Left lobe of liver (tissue), 2 donors: ENCODE measurements at places on chromosomes 13 and 19.

GRCh38 chr19:57682226-57682766 is 519 bp downstream of the ZNF551 start:
- peak; percentile 26 for DNase-seq

GRCh38 chr13:66335626-66336025 is 894.5 kb downstream of the PCDH9 start:
- no peak for DNase-seq

DNA sequence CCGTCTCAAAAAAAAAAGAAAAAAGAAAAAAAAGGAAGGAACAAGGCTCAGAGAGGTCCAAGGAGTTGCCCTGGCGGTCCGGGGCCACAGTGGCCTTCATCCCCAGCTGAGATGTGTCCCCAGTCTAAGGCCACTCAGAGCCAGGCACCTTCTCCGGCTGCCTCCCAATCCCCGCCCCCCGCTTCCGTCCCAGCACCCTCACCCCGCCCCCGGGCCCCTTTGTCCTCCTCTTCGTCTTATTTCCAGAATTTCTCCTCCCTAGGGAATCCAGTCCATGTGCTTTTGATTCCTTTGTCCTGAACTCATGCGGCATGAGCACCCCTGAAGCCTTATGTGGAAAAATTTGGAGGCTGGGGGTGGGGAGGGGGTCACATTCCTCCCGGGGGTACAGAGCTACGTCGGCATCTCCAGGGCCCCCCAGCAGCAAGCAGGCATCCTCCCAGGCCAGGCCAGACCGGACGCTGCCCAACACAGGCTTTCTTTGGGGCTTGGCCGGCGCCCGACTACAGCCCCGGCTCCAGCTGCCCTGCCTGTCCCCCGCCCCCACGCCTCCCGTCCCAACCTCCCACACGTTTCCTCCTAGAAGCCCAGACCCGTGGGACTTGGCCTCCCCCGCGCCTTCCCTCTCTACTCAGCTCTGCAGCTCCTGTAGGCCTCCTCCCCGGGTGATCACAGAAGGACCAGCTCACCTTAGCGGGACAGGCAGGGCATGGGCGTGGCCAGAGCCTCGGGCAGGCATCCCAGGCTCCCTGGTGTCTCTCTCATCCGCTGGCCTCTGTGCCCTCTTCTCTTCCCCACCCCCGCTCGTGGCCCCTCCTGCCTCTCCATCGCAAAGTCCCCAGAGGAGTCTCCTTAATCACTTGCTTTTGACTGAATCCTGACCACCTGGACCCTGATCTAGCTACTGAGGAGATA is 17.8 kb upstream of the ADGRE5 start:
- DNase-seq: no peak

DNA sequence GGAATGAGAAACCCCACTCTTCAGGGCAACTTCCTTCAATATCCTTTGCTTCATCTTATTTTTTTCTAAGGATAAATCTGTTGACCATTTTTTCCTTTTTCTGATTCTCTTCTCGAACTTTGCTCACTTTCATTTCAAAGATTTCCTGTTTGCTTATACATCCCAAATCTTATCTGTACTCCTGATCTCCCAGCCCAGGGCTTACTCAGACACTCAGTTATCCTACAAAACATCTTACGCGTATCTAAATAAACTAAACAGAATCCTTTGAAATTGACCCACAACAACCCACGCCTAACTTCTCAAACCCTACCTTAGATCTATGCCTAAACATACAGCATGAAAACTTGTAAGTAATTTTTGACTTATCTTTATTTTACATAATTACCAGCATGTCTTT is 179.2 kb downstream of the ABCC4 start:
- no peak for DNase-seq

DNA sequence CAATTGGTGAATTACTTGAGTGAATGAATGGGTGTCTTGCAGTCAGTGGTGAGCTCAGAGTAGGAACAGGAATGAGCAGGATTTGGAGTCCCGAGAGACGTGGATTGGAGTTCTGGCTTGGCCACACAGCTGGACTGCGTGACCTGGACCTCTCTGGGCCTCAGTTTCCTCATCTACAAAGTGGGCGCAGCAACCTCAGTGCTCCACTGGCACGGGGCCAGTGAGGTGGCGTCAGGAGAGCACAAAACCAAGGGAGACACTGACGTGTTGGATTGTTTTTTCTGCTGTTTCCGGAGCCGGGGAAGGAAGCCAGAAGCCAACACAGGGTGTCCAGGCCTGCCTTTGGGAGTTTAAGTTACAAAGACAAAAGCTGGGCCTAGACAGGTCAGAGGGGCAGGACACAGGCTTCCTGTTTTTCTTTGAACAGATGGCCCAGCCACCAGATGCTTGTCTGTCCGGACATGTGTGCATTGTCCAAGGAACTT is 6.5 kb upstream of the DOCK6 start:
- peak; percentile 67 for DNase-seq

DNA sequence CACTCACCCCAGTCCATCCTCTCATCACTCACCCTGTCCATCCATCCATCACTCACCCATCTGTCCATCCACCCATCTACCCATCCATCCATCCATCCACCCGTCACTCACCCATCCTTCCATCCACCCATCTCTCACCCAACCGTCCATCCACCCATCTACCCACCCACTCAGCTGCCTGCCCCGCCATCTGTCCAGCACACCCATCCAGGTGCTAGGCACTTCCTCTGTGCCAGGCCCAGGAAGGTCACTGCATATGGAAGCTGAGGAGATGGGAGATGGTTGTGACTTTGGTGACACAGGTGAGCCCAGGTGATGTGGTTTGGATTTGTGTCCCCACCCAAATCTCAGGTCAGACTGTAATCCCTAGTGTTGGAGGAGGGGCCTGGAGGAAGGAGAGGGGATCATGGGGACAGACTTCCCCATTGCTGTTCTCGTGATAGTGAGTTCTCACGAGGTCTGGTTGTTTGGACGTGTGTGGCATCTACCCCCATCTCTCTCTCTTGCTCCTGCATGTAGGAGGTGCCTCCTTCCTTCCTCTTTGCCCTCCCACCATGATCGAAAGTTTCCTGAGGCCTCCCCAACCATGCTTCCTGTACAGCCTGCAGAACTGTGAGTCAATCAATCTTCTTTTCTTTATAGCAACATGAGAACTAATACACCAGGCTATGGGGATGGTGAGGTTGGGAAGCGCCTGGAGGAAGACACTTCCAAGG is 15.9 kb upstream of the C13orf46 start:
- no peak for DNase-seq

DNA sequence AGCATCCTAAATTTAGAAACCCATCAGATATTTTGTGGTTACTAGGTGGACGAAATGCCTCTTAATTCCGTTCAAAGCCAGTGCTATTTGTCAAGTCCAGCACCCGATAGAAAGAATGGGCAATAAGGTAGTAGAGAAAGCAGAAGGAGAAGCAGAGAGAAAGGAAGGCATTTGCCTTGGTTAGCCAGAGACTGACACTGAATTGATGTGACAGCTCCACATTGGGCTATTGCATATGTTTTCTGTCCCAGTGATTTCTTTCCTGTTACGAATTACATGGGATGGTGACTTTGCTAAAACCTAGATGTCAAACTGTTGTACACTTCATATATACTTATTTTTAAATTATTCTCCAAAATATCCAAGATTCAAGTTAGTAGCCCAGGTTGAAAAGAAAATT is 542.6 kb downstream of the DCT start:
- no peak for DNase-seq

- DNase-seq: no peak
These were observed 56.1 kb downstream of the DNM2 start for GRCh38 chr19:10773969-10774368.

- DNase-seq: no peak
These were observed 1217.5 kb downstream of the DIAPH3 start for GRCh38 chr13:58946274-58946673.

DNA sequence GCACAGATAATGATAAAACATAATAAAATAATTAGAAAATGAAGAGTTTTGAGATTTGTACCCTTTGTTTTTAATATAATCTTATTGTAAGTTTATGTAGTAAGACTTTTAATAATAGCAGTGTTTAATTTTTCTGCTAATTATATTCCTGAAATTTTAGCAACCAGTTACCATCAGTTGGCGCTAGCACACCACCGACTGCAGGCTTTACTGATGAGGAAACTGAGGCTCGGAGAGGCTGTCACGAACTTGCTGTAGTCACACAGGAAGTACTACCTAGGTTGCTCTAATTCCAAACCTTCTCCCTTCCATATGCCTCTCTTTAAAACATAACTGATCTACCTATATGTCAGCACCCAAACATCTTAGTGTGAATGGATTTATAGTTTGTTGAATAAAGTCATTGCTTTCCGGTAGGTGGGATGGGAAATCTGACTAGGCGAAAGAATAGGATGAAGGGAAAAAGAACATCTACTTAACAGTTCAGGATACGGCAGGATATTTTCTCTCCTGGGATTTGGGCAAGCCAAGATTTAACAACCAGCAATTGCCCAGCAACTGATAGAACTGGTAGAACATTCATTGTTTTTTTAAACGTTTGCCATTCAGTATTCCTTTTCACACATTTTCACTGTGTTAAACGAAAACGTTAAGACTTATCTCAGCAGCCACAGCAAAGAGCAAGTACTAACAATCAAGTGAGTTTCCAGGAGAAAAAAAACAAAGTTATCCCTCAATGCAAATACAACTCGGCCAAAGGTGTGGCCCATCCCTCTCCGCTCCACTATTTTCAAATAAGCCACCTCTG is 822 bp upstream of the RFXAP start:
- no peak for DNase-seq

- DNase-seq: no peak
These were observed 48.8 kb downstream of the DCLK1 start for GRCh38 chr13:36082396-36082795.

DNA sequence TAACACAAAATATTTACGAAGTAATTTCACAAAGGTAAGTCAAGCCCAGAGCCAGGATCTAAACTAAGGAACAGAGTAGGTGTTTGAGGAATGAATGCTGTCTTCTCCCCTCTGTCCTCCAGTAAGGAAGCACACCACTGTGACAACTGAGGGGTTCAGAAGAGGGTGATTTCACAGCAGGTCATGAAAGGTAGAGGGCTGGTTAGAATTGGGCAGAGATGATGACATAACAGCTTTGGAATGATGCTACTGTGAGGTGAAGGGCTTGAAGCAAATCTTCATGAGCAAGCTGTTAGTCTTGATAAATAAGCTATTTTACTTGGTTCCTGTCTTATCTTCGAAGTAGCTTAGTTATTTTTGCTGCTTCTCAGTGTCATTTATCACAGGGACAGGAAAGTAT is 498.6 kb downstream of the FGF9 start:
- no peak for DNase-seq

DNA sequence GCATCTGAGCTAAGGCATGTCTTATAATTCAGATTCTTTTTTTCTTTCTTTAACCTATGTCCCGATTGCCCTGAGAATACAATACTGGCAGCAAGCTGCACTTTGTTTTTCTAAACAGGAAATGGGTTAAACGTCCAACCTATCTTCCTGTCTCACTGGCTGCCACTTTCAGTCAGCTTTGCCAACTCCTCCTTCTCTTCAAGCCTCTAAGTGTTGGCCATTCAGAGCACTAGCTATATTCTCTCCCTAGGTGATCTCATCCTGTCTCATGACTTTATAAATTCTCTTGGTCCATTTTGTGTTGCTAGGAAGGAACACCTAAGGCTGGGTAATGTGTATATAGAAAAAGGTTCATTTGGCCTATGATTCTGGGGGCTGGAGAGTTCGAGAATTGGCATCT is 109.5 kb upstream of the TSC22D1 start:
- DNase-seq: no peak

GRCh38 chr19:46076951-46077814 is 36.4 kb upstream of the IGFL4 start:
- no peak for DNase-seq

- DNase-seq: no peak
These were observed 13.3 kb upstream of the EMC10 start for GRCh38 chr19:50462970-50463369.

DNA sequence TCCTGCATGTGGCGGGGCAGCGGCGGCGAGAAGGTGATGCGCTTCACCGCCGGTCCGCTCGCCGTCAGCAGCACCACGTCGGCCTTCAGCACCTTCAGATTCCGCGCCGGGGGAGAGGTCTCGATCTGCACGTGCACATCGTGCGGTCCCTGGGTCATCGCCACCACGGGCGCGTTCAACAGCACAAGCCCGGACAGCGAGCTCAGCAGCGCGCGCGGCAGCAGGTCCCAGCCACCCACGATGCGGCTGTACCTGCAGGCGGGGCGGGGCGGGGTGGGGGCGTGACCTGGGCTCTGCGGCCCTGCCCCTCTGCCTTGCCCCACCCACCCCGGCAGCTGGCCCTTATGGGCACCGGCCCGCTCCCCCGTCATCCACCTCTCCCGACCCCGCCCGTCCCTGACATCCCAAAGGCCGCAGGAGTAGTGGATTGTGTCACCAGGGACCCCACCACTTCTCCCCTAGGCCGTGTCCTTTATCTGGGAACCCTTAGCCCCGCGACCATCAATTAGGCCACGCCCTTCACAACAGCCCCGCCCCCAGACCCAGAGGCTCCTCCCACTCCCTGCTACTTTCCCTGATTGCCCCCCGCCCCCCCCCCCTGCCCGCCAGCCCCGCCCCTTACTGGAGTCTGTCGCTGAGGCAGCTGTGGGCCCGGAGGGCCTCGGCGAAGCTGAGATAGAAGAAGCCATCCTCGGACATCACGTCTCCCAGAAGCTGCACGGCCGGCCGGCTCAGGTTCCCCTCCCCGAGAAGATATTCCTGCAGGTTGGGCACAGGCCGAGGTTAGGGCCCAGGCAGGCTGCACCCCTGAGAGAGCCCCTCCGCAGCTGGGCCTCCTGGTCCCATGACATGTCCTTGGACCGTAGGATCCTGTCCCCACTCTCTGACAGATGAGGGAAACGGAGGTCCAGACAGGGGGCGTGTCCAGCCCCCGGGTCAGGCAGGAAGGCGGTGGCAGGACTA is 6.1 kb downstream of the IL4I1 start:
- no peak for DNase-seq

DNA sequence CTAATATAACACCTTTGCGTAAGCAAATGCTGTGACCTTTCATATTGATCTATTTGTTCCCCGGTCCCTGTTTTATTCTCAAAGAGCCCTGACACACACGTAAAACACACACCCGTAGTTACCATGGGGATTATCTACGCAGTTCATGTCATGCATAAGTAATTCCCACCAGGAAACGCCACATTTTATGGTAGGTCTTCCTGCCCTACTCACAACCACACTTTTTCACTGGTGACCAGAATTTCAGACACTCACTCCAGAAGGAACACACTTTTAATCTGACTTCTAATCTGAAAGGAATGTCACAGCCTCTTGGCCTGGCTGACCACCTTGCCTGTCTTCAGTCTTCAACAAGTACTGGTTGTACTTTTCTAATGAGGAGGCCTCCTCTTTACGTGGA is 46.8 kb downstream of the SLC7A1 start:
- no peak for DNase-seq

GRCh38 chr13:100403675-100404074 is 184.9 kb downstream of the GGACT start:
- DNase-seq: no peak

GRCh38 chr19:41895745-41896580 is 13.0 kb downstream of the ARHGEF1 start:
- no peak for DNase-seq

GRCh38 chr19:55901369-55902079 is 30.6 kb downstream of the NLRP13 start:
- DNase-seq: no peak

GRCh38 chr13:33284916-33285315 is 639 bp downstream of the STARD13 start:
- no peak for DNase-seq
